ENCODE measurements at places on chromosomes 16 and 17. TPM values are rescaled to one million over a fixed set of nuclear protein-coding genes. Genes with fewer than 3 reads are reported as not detected.

P2RX1 gene
- total RNA-seq, result not detected

MED13 gene
- total RNA-seq, result 25.2 TPM

PERCC1 gene
- total RNA-seq, result not detected

AIPL1 gene
- total RNA-seq, result not detected

TNFAIP1 gene
- 47.7 TPM for total RNA-seq

CFAP20 gene
- total RNA-seq, result 33.4 TPM

C17orf50 gene
- not detected for total RNA-seq

GFOD2 gene
- total RNA-seq, result 17.5 TPM

ITGB4 gene
- total RNA-seq, result not detected

TMEM235 gene
- not detected for total RNA-seq

CX3CL1 gene
- not detected for total RNA-seq

ZP2 gene
- not detected for total RNA-seq

ST6GALNAC2 gene
- total RNA-seq, result 1.4 TPM

VMO1 gene
- total RNA-seq, result not detected

HSD11B2 gene
- total RNA-seq, result not detected

FN3K gene
- total RNA-seq, result 0.11 TPM

HP gene
- not detected for total RNA-seq

RFNG gene
- total RNA-seq, result 59.8 TPM

MMP2 gene
- 1,212 TPM for total RNA-seq

CFAP119 gene
- 0.89 TPM for total RNA-seq

NSF gene
- 48.2 TPM for total RNA-seq

TEKT5 gene
- total RNA-seq, result not detected

HOXB13 gene
- not detected for total RNA-seq

DHRS7C gene
- not detected for total RNA-seq

SLC5A10 gene
- total RNA-seq, result not detected

ITGAL gene
- 0.65 TPM for total RNA-seq

OTOA gene
- total RNA-seq, result not detected

PPM1E gene
- not detected for total RNA-seq

Measured in GM23248 (cell line).